Right hindlimb (tissue), 1 donor: ENCODE measurements at places on chromosomes 3 and 15.

DNA sequence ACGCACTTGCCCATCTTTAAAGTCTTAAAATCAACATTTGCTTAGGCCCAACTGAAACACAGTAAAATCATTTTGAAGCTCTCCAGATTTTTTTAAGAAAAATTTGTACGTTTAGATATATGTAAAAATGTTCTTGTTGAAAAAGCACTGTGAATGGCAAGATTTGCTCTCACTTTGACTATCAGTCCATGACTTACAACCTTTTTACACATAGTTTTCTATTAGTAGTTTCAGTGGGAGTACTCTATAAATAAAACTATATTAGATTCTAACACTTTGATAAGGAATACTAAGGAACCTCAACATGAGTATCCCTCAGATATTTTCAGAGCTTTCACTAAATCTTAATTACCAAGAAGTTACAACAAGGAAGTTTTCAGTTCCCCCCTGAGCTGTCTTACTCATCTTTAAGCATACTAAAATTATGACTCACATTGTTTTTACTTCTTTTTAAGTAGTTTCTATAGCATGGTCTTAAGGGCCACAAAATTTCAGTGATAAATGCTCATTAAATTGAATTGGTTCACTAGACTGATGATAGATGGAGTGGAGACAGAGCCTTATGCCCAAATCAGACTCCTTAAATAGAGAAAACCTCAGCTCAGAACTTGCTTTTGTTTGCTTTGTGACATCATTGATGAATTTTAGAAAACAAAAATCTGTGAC lies 31.6 kb upstream of the RAP2B start:
- no peak for DNase-seq

GRCh38 chr3:152780553-152780952 lies 54.4 kb upstream of the P2RY1 start:
- DNase-seq = no peak

DNA sequence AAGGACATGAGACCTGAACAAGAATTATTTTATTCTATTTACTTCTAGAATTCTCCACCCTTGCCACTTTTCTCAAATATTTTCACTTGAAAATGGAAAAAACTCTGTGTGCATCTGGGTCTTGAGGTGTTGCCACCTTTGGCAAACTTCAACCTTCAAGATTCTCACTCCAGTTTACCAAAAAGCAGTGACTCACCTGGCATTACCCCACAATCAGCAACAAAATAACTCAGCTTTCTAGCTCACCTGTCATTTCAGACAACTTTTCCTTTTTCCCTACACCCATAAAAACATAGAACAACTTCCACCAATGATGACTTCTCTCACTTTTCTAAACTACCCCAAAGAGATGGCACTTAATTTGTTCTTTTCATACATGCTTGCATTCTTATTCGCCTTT lies 115.8 kb downstream of the DUT start:
- no peak for DNase-seq

DNA sequence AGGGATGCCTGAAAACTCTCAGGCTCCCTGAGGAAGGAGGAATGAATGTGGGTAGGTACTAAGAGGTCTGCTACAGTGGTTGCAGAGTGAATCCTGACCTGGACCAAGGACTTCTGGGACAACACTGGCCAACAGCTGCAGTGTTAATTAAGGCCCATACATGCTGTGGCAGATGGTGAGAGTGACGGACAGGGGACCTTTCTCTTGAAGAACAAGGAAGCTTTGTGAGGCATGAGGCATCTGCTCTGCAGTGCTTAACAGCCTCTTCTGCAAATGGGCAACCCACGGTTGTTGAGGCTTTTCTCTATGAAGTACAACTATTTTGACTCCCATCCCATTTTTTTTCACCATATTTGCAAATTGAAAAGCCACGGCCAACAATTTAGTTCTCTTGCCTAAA lies 26.6 kb upstream of the ACAN start:
- no peak for DNase-seq

- peak; percentile 42 for DNase-seq
Observed at GRCh38 chr3:54121414-54122323, 683 bp upstream of the CACNA2D3 start.

- DNase-seq = no peak
Observed at GRCh38 chr3:40240921-40241320, 68.6 kb upstream of the EIF1B start.

- DNase-seq = no peak
Observed at GRCh38 chr3:98328933-98329332, 24.7 kb upstream of the OR5K4 start.

GRCh38 chr15:25883463-25884259 lies 20.5 kb upstream of the ATP10A start:
- no peak for DNase-seq

DNA sequence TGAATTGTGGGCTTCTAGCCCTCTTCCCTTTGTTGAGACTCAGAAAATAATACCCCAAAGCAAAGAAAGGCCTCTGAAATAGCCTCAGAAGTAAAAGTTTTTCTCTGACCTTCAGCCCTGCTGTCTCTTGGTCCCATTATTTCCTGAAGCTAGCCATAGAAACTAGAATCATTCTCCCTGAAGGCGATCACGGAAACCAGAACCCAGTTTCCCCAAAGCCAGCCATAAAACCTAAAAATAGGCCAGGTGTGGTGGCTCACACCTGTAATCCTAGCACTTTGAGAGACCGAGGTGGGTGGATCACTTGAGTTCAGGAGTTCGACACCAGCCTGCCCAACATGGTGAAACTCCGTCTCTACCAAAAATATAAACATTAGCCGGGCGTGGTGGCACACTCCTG lies 27.2 kb downstream of the EXD1 start:
- DNase-seq = no peak

GRCh38 chr3:26074080-26074479 lies 284.2 kb downstream of the OXSM start:
- DNase-seq = no peak

- DNase-seq = no peak
Observed at GRCh38 chr3:179376474-179376873, 29.0 kb downstream of the MFN1 start.

DNA sequence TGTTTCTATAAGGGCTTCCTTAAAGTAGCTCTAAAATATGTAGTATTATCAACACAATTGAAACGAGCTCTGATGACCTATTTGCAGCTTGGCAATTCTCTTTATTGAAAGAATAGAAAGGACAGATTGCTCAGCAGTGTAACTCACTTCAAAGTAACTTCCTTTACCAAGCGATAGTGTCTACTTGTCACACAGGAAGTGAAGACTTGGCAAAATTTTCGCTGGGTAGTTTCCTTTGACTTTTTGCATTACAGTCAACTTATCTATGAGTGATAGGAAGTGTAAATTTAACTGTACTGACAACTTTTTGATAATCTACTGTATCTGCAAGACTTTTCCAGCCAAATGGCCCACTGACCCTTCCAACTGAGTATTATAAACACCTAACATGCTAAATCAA lies 22.8 kb downstream of the SLC9A9 start:
- DNase-seq = no peak

GRCh38 chr15:60858511-60859070 lies 370.5 kb downstream of the RORA start:
- DNase-seq = no peak

DNA sequence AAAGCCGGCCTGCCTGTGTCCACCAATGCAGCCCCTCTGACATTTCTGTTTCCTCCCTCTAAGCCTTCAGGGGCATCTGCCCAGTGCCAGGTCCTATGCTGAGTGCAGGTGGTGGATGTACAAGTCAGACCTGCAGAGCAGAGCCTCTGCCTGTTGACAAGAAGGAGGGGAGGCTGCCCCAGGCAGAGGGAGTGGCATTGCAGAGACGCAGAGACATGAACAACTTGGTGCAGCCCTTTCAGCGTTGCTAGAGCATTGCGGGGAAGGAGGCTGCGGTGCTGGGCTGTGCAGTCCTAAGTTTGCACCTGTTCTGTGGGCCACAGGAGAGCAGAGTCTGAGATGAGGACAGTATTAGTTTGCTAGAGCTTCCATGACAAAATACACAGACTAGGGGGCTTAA lies 65.2 kb downstream of the LSM3 start:
- DNase-seq = no peak

GRCh38 chr3:27094721-27095120 lies 274.5 kb downstream of the NEK10 start:
- no peak for DNase-seq

- no peak for DNase-seq
Observed at GRCh38 chr3:187684880-187685279, 14.7 kb upstream of the SST start.

DNA sequence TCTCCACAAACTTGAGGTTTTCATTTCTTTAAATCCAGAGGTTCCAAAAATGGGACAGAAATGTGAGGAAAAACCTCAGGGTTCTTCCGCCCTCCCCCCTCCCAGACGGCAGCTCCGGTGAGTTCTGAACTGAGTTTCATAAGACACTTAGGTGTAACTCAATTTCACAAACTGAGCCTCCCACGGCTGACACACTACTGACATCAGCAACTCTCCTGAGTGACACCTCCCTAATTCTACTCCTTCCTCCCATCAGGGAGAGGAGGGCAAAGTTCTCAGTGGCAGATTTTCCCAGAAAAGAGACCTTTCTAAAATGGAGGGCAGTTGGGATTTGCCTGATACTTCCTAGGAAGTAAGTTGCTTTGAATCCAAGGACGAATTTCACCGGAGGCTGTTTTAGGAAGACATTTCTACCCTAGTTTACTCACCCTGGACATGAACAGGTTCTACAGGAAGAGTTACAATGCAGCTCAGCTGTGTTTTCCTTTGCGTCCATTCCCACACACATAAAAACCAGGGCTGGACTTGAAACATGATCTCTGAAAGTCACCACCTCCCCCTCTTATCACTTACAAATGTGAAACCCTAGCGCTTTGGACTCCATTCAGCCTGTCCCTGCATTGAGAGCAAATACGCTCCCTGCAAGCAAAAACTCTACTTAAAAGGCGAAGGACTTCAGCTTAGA lies 78.1 kb upstream of the LMOD3 start:
- DNase-seq = peak; percentile 36

- DNase-seq = no peak
Observed at GRCh38 chr3:39869890-39870289, 60.5 kb downstream of the MYRIP start.

GRCh38 chr15:58546635-58547627 lies 115.1 kb downstream of the LIPC start:
- no peak for DNase-seq

DNA sequence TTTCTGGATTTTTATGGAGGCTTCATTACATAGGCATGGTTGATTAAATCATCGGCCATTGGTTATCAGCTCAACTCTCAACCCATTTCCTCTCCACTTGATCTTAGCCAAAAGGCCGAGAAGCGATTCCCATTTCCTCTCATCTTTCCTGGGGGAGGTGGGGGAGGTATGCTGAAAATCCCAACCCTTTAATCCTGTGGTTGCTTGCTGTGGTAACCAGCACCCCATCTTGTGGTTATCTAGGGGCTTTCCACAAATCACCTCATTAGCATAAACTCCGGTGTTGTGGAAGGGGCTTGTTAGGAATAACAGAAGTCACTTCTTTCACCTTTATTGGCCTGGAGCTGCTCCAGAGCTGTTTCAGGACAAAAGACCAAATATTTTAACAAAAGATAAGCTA lies 20.9 kb downstream of the PDE8A start:
- DNase-seq = no peak

DNA sequence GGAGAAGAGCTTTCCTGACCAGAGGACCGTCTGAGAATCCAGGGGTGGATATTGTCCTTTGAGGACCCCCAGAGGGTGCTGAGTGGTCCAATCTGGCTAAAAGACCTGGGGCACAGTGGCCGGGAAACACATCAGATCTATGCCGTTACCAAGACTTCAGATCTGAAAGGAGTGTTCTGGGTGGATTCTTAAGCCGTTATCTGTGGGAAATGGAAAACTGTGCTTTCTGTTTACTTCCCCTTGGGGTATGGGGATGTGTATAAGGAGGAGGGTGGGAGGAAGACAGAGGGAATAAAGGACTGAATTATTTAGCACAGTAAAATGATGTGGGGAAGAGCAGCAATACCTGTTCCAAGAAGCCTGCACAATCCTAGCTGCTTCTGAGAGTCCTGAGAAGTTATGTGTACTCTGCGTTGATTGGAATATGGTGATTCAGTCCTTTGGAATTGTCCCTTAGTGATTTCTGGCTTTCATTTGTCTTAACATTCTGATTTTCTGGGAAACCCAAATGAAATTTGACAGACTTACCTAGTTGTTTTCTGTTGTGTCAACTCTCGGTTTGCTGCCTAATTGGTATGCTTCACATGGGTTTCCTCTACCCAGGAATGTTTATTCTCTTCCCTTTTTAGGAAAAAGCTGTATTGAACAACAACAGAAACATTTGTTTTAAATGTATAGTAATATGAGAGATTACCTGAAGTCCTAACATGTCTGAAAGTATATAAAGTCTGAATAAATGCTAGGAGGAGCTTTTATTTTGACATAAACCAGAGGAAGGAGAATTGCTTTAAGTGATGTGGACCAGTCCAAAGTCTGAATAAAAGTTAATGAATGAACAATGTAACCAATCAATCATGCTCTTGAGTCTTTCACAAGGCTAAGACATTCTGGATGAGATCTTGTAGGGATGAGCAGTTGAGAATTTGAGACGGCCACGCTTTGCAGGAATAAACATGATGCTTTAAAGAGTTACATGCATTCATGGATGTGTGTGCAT lies 427.1 kb upstream of the C2CD4B start:
- DNase-seq = no peak

- DNase-seq = peak; percentile 33
Observed at GRCh38 chr3:134251731-134252391, 1.2 kb upstream of the RYK start.

DNA sequence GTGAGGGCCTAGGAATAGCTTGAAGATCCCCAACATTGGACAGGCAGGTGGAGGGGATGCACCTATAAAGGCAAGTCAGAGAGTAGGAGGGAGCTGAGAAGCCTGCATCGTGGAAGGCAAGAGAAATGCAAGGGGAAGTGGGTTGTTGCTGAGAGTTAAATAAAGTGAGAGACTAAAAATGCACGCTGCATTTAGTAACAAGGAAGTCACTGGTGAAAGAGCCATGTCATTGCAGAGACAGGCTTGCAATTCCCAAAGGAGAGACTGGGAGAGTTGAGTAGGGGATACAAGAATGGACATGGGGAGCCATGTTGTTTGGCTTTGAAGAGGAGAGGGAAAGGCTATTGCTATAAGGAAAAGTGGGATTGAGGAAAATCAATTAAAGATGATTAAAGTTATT lies 77.0 kb upstream of the HEG1 start:
- no peak for DNase-seq

DNA sequence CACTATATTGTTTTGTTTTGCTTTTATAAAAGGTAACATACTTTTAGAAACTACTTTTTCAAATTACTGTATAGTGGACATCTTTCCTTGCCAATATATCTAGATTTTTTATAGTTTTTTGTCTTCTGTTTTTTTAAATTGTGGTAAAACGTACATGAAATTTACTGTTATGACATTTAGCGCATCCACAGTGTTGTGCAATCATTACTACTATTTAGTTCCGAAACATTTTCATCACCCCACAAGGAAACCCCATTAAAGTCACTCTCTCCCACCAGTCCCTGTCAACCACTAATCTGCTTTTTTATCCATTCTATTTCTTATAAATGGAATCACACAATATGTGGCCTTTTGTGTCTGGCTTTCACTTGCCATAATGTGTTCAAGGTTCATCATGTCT lies 54.8 kb downstream of the TMEM266 start:
- DNase-seq = no peak
